ENCODE measurements at places on chromosomes 2 and 18.

DNA sequence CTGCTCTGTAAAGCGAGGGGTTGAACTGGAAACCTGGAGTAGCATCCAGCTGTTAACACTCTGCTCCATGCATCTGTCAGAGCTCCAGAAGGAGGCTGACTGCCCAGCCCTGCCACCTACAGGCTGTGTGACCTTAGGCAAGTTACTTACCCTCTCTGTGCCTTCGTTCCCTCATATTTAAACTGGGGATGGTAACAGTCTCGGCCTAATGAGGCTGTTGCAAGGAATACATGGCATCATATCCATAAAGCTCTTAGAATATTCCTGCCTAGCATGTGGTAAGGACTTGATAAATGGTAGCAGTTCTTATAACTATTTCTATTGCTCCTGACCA, 80.6 kb downstream of the LRRFIP1 start:
- DNase-seq = no peak

DNA sequence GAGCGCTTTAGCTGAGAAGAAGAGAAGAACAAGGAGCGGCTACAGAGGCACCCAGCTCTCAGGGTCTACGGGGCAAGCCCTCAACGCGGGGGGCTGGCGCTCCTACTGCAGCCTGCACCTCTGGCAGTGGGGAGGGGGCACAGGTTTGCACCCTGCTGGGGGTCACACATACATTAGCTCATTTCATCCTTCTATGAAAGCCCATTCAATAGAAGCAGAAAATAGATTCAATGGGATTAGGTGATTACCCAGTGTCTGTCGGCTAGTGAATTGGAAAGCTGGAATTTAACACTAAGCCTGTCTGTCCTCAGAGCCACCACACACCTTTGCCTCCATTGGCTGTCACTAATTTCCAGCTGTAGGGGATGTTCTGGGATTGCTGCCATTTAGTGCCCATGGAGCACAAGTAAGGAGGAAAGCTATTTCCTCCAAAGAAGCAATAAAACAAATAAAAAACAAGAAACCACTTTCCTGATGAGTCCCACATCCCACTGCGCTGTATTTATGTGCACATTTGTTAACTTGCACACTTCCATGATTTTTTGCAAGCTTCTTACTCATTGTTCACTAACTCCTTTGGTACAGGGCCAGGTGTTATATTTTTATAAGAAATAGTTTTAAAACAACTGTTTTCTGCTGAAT, 319.6 kb upstream of the REV1 start:
- no peak for DNase-seq

DNA sequence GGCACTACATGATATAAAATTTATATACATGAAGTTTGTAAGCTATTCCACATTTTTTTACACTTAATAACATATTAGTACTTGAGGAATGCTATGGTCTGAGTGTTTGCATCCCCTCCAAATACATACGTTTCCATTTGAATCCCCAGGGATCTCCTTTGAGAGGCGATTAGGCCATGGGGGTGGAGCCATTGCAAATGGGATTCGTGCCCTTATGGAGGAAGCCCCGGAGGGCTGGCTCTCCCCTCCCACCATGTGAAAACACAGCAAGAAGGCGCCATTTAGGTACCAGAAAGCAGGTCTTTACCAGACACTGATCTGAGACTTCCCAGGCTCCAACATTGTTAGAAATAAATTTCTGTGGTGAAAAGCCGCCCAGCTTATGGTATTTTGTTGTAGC, 20.8 kb upstream of the MBP start:
- no peak for DNase-seq

DNA sequence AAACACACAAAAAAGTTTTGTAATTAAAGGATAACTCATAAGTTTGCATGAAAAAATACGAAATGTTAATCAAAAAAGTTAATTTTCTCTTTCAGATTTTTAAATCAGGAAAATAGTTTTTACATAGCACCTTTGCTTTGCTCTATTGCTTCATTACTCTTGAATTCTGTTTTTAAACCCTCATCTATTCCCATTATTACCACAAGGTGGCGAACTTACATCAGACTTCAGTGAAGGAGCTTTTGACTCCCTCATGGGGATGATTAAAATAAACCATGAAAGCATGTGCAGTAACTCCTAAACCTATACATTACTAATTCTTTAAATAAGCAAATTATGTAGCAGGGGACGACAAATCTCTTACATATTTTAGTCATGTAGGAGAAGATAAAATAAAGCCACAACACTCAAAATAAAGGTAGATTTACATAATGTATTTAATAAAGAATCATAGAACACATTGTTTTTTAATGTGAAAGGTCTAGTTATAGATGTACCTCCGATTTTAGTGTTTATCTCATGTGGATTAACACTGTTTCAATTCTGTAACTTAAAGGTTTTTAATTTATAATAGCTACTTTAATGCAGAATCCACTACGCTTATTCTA, 105.2 kb downstream of the NETO1 start:
- DNase-seq = no peak

GRCh38 chr2:138147796-138148195, 183.5 kb downstream of the HNMT start:
- no peak for DNase-seq

DNA sequence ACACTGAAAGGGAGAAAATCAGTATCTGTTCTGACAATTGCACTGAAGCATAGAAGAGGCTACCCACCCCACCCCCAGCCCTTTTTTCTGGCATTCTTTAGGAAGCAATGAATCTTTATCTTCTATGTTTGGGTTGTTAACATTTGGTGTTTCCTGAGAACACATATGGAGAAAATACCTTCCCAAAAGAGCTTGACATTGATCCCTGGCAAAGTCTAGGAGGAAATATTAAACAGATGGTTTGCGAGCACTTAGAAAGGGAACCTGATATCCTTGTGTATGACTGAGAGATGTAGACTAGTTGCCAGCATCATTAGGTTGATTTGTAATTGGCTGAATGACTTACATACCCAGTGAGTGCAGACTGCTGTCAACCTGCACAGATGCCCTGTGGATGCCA, 42.9 kb downstream of the DOK1 start:
- DNase-seq = no peak

DNA sequence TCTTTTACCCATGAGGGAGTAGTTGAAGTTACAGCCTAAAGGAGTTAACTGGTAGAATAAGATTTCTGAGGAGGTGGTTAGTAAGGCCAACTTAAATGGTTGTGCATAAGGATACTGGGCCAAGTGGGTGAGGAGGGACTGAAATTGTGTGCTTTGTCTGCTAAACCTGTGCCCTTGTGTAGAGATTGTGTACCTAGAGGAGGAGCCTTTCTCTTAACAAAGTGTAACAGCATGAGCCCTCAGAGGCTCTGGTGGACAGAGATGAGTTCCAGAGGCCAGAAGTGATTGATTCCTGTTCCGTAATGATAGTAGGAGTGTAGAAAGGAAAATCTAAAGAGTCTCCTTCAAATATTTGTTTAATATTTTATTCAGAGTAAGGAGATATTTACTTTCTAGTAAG, 42.9 kb downstream of the OTX1 start:
- DNase-seq = no peak

DNA sequence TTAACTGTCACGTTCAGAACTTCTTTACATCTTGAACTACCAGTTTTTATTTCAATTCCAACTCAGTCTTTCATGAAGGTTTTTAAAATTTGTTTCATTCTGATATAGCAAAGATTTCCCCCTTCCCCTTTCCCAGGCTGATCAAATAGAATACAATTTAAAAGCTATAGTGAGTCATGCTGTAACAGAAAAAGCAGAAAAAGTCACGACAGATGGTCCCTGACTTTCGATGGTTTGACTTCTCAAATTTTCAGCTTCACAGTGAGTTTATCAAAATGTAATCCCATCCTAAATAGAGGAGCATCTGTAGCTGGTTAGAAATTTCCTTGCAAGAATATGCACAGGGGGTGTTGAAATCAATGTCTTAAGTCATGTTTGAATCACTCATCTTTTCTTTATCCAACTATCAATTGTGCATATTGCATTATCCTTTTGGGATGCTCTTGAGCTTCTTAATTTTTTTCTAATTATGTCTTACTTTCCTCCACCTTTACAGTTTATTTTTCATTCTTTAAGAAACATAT, 500.3 kb downstream of the LRP1B start:
- no peak for DNase-seq

GRCh38 chr18:30903566-30903965, 139.0 kb downstream of the DSC3 start:
- no peak for DNase-seq

DNA sequence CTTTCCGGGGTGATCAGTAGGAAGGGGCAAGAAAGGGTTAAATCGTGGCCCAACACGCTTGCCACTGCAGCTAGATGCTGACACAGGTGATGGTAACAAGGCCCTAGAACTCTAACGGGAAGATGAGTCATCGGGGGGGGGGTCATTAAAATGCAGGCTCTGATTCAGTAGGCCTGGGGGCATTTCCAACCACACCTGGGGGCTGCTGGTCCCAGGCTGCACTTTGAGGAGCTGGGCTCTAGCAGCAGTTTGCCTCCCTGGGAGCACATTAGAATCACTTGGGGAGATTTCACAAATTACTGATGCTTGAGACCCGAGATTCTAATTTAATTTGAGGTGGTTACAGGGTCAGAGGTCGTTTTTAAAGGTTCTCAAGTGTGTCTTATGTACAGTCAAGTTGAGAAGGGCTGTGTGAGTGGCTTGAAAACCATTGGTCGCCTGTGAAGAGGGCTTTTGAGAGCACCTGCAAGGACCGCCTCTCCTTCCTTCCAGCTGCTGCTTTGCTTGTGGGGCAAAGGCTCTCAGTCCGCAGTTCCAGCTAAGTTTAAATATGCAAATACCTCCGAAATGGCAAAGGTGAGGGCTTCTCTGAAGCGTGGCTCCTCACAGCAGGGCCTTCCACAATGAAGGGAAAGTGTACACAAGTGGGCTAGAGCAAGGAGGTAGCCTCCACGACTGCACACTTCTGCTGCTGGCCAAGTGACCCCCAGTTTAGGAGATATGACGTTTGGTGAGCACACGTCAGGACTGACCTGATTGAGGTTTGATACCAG, 128.0 kb upstream of the MSH6 start:
- DNase-seq = no peak

DNA sequence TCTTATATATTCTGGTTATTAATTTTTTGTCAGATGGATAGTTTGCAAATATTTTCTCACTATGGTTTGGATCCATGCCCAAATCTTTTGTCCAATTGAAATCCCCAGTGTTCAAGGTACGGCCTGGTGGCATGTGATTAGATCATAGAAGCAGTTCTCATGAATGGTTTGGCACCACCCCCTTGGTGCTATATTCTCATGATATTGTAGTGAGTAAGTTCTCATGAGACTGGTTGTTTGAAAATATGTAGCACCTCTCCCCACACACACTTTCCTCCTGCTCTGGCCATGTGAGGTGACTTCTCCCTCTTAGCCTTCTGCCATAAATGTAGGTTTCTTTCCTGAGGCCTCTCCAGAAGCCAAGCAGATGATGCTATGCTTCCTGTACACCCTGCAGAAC, 107.7 kb upstream of the KYNU start:
- no peak for DNase-seq

GRCh38 chr2:159046966-159047365, 78.5 kb downstream of the TANC1 start:
- DNase-seq = no peak

- DNase-seq = no peak
These were observed 13.9 kb downstream of the LRP2 start for GRCh38 chr2:169348321-169349024.

DNA sequence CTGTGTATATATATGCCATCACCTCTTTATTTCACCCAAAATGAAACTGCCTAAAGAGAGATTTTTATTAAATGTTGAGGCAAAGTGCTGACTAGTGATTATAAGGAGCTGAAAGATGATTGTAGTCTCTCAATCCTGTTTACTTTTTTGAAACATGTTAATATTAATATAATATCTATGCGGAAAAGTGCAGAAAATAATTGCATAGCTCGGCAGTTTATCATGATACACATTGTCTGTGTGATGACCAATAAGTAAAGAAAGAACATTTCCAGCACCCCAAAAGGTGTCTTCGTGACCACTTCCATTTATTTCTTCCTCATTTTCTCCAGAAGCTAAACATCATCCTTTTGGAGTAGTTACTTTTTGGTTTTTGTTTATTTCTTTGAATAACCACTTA, 99.0 kb downstream of the BIRC6 start:
- no peak for DNase-seq

DNA sequence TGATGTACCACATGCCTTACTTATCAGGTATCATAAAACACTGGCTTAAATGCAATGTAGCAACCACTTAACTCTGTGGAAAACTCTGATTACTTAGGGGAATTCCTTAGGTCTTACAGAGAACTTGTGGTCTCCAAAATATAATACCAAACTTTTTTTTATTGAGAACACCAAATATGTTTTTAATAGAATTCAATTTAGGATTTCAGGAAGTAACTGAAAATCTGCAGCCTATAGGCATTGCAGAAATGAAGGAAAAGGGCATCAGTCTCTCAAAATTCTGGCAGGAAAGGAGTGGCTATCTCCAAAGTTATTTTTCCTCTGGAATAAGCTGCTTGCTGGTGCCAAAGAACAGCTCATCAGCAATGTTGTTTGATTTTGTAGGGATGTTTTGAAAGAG, 105.3 kb upstream of the UGP2 start:
- no peak for DNase-seq

- DNase-seq = no peak
These were observed 281.8 kb upstream of the CXCR4 start for GRCh38 chr2:136399667-136400289.
